ENCODE measurements at places on chromosomes 6 and 20.

GRCh38 chr6:13400772-13401171 lies 72.4 kb upstream of the TBC1D7 start:
- DNase-seq, result no peak

GRCh38 chr20:63942250-63942951 lies 13.8 kb downstream of the UCKL1 start:
- DNase-seq, result no peak

- no peak for DNase-seq
These were observed 12.2 kb downstream of the HEBP2 start for GRCh38 chr6:138416206-138416605.

GRCh38 chr6:7267466-7268091 lies 45.4 kb downstream of the SSR1 start:
- peak; percentile 86 for DNase-seq

- no peak for DNase-seq
These were observed 811.9 kb downstream of the MAFB start for GRCh38 chr20:39876976-39877635.

GRCh38 chr6:13832778-13833177 lies 18.4 kb upstream of the MCUR1 start:
- no peak for DNase-seq

DNA sequence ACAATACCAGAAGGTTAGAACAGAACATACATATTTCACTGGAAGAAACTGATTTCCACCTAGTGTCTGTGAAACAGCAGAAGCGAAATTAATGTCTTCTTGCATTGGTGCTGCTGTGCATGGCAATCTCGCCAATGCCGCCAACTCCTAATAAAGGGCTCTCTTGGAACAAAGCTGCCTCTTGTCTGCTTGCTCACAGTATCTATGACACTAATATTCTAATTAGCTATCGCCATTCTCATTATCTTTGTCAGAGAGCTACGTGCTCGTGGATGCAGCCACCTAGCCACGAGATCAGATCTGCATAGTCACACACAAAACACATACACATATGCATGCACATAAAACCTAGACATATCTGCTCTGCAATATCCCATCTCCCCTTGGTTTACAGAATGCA lies 145.9 kb upstream of the OLIG3 start:
- no peak for DNase-seq

DNA sequence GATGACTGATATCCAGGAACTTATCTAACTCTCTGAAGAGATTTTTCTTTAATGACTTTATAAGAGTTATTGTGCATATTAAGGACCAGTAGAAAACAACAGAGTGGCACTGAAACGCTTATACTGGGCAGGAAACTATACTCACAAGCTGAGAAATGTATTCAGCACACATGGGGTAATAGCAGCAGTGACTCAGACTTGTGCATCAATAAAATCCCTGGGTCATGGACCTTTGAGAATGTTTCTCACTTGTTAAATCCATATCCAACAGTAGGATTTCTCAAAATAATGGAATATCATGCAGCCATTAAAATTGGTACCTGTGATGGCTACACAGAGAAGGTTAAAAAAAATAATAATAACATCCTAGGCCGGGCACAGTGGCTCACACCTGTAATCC lies 219.5 kb downstream of the BTBD9 start:
- DNase-seq, result no peak

GRCh38 chr6:63516186-63516944 lies 55.9 kb upstream of the LOC128125822 start:
- no peak for DNase-seq

DNA sequence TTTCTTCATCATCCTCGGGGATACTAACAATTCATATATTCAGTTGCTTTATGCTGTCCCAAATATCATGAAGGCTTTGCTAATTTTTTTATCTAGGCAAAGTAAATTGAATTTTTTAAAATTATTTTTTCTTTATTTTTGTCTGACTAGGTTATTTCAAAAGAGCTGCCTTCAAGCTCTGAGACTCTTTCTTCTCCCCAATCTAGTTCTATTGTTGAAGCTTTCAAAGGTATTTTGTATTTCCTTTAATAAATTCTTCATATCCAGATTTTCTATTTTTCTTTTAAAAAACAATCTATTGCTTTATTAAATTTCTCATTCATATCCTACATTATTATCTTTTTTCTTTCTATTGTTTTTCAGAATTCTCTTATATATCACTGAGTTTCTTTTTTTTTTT lies 16.8 kb downstream of the TRIM15 start:
- no peak for DNase-seq

- DNase-seq, result no peak
These were observed 28.7 kb downstream of the KCNK5 start for GRCh38 chr6:39200498-39201020.
